ENCODE measurements at places on chromosomes 13 and 19.

GRCh38 chr19:47813304-47813994, 8.3 kb upstream of the CRX start:
- peak; percentile 80 for DNase-seq

DNA sequence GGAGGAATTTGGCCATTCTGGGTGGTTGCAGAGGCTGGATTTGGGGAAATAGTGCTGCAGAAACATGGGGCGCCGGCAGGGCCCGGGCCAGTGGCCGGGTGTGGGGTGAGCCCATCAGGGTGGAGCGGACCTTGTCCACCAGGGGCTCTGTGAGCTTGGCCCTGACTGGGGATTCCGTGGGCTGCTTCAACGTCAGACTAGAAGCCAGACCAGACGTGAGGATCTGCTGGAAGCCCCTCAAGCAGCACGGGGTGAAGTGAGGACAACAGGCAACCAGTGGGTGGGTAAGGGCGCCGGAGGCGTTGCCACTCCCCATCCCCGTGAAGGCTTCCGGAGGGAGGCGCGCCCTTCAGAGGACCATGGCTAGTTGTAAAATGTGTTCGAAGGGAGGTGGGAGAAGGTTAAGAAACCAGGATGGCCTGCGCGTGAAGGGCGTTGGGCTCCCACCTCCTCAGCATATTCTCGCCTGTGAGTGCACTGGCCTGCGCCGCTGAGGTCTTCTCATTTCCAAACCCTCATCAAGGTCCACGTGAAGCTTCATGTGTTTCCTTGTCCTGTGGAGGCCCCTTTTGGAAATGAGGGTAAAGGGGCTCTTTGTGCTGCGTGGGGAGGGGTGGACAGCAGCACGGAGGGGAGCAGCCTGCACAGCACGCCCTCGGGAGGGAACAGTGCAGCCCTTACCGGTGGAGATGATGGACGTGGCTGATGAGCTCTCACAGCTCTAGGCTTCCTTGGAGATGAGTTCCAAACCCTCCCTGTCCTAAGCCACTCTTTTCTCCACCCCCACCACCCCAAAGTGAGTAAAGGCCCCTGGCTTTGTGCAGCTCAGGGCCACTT, 8.3 kb downstream of the TEX29 start:
- no peak for DNase-seq

DNA sequence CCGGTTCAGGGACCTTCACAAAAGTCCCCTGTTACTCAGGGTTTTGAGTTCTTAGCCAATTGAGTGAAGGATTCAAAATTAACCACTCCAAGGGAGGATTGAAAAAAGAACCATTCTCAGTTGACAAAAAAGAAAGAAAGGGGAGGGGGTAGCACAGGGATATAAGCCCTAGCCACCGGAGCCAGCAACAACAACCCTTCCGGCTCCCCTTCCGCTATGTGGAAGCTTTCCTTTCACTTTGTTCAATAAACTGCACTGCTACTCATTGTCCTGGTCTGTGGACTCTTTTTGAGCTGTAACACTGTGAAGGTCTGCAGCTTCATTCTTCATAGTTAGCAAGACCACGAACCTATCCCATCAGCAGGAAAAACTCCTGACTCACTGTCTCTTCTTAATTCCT, 1488.1 kb upstream of the PRR20A start:
- DNase-seq = no peak

- DNase-seq = no peak
Observed at GRCh38 chr19:13884726-13885591, 8.0 kb downstream of the NANOS3 start.

DNA sequence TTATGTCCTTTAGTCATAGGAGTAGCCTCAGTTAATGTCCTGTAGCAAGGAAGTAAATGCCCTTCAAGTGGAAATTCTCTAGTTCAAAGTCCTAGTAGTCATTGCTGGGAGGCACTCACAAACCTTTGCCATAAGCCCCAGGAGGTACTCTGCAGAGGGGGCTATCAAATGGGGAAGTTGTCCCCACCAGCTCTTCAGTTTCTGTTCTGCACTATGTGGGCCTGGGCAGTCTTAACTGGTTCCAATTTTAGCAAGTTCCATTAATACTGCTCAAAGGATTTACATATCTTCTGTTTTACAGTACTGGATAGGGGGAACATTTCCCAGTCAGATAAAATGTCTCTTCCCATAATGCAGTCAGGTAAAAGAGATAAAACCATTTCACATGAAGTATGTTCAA, 101.3 kb downstream of the B3GLCT start:
- no peak for DNase-seq

DNA sequence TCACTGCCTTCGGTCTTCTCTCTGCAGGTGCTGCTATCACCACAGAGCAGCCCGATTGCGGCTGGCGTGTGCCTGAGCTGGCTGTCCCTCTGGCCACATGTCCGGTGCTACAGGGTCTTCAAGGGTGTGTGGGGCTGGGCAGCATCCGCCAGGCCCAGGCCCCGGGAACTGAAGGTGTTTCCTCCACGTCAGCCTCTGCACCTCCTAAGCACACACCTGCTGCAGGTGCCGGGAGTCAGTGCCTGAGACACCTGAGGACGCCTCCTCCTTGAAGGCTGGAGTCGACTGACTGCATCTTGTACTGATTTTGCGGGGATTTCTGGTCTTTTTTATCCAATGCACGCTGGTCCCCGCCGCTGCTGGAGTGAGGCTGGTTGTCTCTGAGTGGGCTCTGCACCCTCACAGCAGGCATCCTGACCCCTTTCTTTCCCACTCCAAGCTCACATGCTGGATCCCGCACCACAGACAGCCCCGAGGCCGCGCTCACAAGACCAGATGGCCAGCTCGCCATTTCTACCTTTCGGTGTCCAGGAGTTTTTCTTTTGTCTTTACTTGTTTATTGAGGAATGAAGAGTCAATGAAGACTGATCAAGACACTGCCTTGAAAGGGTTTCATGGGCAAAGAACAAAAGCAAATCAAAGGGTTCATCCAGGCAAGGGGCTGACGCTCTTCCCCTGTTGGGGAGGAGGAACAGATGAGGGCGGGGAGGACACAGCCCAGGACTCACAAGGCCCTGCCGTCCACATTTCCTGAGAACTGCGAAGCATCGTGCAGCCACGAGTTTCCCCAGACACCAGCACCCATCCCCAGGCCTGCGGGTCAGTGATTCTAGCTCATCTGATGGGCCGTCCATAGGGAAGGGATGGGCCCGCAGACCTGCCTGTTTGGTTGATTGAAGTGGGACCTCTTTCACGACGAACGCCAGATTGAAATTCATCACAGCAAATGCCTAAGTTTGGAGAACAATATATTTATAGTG, 203.8 kb upstream of the SOX1 start:
- no peak for DNase-seq

GRCh38 chr13:41820581-41821237, 140.2 kb downstream of the VWA8 start:
- no peak for DNase-seq

DNA sequence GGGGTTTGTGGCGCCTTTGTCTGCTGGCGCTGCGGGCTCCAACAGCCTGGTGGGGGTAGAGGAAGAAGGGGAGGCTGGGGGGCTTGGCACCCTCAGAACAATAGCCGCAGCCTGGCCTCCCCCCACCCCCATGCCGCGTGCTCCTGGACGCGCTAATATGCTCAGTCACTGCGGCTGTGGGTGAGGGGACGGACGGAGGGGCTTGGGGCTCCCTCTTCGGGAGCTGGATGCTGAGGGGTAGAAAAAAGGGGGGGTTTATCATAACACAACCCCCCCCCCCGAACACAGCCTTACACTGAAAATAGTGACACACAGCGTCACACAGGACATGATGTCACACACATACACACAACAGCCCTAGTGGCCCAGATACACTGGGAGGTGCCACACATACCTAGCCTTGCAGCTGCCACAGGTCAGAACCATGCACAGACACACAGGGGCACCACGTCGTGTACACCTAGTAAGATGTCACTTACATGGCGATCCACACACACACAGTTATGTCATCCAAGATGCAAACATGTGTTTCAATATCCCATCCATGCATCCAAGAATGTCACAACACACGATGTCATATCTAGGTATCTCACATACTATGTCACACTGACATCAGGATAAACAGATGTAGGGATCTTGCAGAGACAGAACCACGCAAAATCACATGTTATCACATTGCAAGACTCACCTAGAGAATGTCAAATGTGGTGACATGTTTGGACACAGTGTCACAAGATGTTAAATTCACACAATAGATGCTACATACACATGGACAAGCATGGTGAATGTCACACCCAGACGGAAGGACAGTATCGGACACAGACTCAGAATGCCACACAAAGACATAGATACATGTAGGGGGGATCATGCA, 806 bp downstream of the MAST1 start:
- DNase-seq = peak; percentile 24

GRCh38 chr13:110644892-110645521, 29.7 kb downstream of the NAXD start:
- DNase-seq = peak; percentile 53

- DNase-seq = no peak
Observed at GRCh38 chr13:50286324-50286723, 271.1 kb downstream of the KCNRG start.

DNA sequence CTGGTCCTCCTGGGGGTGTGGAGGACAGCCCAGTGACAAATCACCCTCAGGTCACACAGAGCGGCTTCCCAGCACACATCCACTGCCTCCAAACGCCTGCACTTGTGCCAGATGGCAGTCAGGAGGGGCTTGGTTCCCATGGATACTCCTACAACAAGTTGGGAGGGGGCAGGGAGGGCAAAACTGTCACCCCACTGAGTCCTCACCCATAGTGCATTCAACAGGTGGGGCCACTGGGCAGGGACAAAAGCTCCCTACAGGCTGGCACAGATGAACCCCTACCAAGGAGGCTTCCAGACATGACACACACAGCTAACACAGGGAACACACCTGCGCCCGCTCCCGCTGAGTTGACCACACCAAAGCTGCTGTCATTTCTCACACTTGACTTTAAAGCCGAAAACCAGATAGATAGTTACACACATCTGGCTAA, 120.5 kb downstream of the STK24 start:
- DNase-seq = no peak

- DNase-seq = no peak
Observed at GRCh38 chr19:37217480-37217774, 587 bp upstream of the ZNF383 start.

- DNase-seq = peak; percentile 10
Observed at GRCh38 chr19:38831142-38831605, 420 bp downstream of the ECH1 start.

GRCh38 chr19:10625003-10625761, at the start of gene SLC44A2:
SLC44A2 (plus strand) TSS chr19:10625553; CDS start chr19:10625634, 81 bp downstream.
- no peak for DNase-seq

DNA sequence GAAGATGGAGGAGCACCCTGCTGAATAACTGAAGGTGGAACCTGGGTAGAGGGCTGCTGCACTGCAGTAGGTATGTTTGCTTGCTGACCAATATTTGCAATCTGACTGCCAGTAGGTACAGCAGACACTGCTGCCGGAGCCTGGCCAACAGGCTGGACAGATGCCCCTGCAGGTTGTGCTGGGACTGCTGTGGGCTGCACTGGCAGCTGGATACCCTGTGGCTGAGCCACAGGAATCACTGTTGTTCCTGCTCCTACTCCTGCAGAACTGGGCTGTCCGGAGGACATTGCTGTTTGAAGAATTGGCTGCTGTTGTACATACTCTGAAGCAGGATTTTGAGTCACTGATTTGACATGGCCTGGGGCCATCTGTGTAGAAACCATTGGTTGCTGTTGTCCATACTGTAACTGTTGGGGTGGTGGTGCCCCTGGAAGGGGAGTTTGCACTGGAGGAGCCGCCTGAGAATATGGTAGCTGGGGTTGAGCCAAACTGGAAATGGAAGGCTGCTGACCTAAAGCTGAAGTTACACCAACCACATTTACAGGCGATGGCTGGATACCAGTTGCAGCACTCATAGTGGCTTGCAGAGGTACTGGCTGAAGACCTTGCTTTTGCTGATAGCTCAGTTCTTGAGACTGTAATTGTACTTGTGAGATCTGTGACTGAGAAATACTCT, 2.2 kb downstream of the TSC22D1 start:
- no peak for DNase-seq

- DNase-seq = no peak
Observed at GRCh38 chr19:33306853-33307792, 4.8 kb upstream of the CEBPA start.

- no peak for DNase-seq
Observed at GRCh38 chr19:4908781-4909155, 533 bp upstream of the UHRF1 start.

GRCh38 chr13:97497400-97497799, 63.4 kb downstream of the RAP2A start:
- no peak for DNase-seq

DNA sequence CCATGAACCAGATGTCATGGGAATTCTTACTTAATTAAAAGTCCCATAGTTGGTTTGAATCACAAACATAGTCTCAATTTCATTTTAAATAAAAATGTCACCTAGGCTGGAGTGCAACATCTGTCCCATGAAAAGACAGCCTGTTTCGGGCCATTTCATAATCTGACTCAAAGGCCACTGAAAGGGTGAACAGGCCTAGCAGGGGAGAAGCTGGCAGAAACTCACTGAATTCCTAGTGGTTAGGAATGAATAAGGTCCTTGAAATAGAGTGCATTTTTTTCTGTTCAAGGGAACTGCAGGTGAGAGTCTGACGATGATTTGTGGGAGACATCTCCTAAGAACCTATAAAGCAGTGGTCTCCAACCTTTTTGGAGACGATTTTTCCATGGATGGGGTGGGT, 44.0 kb upstream of the PCCA start:
- no peak for DNase-seq

DNA sequence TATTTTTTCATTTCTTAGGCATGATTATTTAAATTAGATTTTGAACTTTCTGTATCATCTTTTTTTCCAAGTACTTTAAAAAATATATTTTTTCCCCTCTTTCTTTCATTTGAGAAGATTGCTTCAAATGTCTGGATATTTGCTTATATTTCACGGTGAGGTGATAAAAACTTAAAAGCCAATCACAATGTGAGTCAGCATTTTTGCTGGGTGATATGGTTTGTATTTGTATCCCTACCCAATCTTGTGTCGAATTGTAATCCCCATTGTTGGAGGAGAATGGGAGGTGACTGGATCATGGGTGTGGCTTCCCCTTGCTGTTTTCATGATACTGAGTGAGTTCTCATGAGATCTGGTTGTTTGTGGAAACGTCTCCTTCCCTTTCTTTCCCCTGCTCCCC, 320.5 kb downstream of the OXGR1 start:
- no peak for DNase-seq

GRCh38 chr19:12450844-12451243, 10.0 kb upstream of the ZNF443 start:
- no peak for DNase-seq

- DNase-seq = no peak
Observed at GRCh38 chr13:42378383-42378780, 106.4 kb downstream of the AKAP11 start.

Data from CD4-positive, alpha-beta T cell treated with Interleukin-6 for 4 hours (primary cell).